ENCODE measurements at places on chromosomes 3 and 15.

- no peak for DNase-seq
These were observed 65.6 kb downstream of the ABTB1 start for GRCh38 chr3:127738192-127738840.

DNA sequence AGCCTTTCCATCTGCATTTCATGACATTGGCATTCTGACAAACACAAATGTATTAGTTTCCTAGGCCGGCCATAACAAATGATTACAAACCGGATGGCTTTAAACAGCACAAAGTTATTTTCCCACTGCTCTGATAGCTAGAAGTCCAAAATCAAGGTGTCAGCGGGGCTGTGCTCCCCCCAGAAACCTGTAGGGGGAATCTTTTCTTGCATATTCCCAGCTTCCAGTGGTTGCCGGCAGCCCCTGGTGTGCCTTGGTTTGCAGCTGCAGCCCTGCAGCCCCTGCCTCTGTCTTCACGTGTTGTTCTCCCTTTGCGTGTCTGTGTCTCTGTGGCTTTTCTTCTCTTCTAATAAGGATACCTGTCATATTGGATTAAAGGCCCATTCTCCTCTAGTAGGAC, 79.0 kb upstream of the CDV3 start:
- DNase-seq, result peak; percentile 49

- DNase-seq, result no peak
These were observed 87.0 kb downstream of the KLHL25 start for GRCh38 chr15:85707519-85708338.

DNA sequence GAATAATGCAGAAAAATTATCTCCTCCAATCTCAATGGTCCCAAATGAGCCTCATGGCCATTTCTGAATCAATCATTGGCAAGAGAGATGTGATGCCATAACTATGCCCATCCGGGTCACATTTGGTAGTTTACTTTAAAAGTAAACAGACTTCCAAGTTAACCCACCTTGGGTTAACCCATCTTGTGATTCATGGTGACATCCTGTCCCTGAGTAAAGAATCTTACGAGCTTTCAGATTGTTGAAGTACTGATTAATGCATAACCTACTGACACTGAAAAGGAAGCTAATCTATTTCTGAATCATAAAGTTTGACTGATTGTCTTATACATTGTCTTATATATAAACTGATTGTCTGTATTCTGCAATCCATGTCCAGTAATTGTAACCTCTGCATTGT, 467.2 kb upstream of the AGTR1 start:
- DNase-seq, result no peak

DNA sequence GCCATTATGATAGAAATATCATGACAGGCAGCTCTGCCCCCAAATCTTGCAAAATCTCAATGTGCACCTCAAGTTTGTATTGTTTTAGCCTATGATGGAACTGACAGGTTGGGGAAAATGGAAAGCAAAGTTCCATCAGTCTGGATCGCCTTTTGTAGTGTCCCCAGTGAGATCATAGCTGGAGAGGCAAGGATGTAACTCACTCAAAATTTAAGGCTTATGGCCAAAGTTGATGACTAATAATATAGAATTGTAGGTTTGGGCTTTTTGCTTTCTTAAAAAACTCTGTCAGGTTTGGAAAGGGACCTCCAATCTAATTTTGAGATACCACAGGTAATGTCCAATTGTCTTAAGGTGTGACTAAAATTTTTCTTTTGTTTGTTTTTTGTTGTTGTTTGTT, 1.4 kb upstream of the ACP3 start:
- DNase-seq, result no peak

- DNase-seq, result peak; percentile 29
These were observed 58.9 kb downstream of the ZNF621 start for GRCh38 chr3:40583691-40584090.

DNA sequence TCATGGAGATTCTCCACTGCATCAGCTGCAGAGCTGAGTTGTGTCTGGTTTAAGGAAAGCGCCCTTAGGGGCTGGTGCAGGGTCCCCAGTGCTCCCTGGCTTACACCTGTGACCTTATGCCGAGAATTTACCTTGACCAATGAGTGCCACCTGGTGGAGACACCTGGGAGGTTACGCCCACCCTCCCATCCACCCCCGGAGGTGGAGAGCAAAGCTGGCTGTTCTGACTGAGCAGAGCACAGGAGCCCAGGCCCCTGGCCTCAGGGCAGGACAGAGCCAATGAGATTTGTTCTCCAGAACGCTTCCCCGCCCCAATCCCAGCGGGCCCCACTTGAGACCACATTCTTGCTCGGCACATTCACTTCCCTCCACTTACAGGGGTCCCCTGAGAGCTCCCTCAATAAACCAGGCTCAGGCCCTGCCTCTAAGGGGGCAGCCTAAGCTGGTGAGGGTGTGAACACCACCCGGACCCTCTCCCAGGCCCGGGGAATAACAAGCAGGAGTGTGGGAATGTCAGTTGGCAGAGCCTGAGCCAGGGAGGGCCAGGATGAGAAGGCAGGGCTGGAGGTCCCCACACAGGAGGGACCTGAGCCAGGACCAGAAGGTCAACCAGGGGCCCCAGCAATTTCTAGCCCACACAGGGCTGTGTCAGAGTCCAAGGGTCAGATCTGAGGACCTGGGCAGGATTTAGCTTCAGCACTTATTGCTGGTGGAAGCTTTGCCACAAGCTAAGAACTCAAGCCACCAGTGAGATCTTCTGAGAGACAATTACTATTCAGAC, 117.1 kb downstream of the TPRA1 start:
- peak; percentile 43 for DNase-seq

- no peak for DNase-seq
These were observed 23.5 kb downstream of the MYO5A start for GRCh38 chr15:52505151-52505550.

GRCh38 chr3:140096037-140096436, 161.1 kb downstream of the CLSTN2 start:
- no peak for DNase-seq

DNA sequence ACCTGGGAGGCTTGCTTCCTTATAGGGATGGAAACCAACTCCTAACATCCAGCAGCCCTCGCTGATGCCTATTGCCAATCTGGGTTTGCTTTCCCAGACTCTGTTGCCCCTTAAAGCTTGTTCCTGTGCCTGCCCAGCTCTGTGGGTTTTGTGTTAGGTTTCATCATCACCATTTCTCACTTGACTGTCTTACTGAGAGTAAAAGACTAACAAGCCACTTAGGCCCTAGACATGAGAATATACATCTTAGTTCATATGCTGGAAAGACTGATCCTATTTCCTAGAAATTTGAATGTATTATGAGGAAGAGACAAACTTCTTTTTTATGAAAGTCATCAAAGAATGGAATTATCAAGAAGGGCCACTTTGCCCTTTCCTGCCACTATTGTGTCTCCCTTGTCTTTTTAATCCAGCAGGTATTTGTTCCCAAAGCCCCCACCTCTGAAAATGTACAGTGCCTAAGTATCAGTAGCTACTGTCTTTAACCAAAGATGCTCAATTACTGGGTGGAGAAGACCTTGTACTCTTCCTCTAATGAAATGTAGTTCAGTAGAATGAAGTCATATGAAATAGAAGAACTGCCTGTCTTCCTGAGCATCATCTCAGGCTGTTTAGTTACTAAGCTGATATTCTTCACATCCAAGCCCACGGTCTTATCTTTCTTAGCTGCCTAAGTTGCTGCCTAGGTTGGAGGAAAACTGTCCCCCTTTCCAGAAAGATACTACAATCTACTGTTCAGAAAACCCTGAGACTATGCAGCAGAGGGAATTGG, 59.8 kb upstream of the ZPLD1 start:
- DNase-seq, result peak; percentile 15

DNA sequence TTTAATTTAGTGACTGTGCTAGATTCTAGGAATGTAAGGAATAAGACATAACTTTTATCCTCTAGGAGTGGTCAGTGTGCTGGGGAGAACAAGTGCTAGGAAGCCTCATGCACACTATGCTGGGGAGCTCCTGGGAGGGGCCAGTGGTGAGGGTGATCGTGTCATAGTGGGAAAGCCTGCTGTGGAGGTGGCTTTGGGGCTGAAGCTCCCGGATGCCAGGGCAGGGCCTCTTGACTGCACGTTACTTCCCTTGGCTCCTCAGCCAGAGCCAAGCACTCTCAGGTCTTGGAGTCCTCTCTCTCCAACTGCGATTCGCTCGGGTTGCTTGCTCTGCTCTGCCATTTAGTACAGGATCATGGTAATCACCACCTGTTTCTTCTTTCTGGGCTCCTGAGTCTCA, 33.6 kb downstream of the SQOR start:
- DNase-seq, result no peak

DNA sequence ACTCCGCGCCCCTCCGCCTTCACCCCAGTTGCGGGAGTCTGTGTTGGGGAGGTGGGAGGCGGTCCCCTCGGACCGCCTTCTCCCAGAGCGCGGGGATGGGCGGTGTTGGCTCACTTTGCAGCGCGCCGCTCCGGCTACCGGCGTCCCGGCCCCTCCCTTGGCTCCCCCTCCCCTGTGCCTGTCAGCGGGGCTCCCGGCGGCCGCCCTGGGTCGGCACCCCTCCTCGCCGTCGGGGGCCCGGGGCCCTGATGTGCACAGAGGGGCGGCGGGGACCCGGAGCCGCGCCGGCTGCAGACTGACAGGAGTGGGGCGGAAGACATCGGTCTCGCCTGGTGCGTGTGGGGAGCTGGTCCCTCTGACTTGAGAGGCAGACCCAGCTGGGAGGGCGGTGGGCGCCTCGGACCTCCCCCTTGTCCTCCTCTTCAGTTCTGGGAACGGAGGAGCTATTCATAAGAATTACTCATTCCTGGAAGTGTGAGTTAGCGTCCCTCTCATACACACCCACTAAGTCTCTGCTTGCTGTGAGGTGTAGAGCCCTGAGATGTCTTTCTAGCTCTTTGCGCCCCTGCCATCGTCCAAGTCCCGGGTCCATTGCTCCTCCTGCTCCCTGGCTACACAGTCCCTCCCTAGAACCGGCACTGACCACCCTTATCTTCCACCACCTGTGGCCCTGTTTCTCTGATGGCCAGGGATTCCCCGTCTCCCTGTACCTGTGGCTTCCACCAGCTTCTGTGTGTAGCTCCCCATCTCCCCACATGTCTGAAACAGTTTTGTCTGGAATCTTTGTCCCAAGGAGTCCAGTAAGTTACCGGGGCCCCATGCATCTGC, 42.3 kb upstream of the ROPN1 start:
- DNase-seq, result peak; percentile 19

- no peak for DNase-seq
These were observed 761.7 kb upstream of the SEMA6D start for GRCh38 chr15:46955576-46955975.

- DNase-seq, result no peak
These were observed 346.9 kb downstream of the NLGN1 start for GRCh38 chr3:173744479-173744878.

- no peak for DNase-seq
These were observed 80.4 kb downstream of the TRANK1 start for GRCh38 chr3:36864180-36865053.

- no peak for DNase-seq
These were observed 166.6 kb downstream of the SATB1 start for GRCh38 chr3:18258492-18258891.

DNA sequence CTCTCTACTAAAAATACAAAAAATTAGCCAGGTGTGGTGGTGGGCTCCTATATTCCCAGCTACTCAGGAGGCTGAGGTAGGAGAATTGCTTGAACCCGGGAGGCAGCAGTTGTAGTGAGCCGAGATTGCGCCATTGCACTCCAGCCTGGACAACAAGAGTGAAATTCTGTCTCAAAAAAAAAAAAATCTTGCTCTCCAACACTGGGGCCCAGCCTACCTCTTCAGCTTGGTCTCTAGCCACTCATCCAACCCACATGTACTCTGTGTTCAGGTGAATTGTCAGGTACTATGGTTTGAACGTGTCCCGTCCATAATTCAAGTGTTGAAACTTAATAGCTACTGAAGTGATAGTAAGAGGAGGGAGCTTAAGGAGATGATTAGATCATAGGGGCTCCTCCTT, 22.4 kb upstream of the RAB7A start:
- DNase-seq, result no peak

DNA sequence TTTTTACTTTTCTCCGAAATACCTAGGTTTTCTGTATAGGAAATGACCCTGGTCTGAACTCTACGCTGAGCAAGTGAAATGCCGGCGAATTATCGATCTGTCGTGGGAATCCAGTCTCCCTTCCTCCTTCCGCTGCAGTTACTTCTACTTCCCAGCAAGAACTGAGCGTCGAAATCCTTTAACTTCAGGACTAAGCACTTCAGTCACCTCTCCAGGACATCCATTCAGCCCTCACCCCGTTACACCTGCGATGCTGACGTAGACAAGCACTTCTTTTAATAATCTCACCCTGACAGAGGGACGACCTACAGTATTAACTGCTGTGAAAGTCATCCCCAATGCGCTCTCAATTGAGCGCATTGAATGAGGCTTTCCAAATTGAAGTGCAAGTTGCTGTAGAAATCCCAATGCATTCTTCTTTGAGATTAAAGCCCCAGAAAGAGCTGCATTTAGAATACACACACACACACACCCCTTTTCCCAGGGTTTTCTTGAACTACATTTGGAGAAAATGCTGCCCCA, 1.3 kb downstream of the TOP2B start:
- DNase-seq, result peak; percentile 53

DNA sequence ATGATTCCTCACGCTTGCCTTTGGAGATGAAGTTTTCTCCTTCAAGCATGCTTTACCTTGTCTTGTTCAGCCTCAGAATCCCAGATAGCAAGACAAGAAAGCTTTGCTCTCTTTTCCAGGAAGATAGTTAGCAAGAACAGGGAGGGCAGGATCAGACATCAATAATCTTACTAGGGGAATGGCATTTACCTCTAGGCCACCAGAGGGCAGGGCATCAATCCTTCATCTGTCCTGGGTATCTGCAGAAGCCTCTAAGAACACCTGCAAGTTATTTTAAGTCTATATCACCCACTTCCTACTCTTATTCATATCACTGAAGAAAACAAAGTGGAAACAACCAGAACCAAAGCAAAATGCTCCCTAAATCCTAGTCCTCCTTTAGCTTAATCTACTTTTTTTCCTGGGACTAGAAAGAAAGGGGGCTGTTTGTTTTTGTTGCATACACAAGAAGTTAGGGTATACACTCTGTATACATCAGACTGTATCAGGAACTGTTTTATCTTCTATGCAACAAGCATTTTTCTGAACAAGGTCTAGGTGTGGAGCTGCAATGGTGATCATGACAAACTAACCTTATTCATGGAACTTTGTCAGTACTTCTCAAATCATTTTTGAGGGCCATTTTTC, 862.5 kb downstream of the CADM2 start:
- peak; percentile 43 for DNase-seq

DNA sequence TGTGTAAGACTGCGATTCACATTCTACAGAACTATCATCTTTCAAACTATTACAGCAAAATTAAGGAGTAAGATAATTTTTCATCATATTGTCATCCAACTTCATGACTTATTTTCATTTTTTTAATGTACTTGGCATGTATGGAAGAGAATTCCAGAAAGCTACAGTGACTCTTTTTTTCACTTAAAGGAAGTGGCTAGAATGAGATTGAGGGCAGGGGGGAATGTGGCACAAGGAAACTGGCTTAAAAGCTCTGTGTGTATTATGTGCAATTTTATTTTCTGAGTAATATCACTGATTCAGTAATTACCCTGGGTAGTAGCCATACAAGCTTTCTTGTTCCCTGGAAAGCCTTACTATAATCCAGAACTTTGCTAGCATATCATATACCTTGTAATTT, 94.6 kb downstream of the FILIP1L start:
- no peak for DNase-seq

All from SK-N-DZ (cell line).